ENCODE measurements at places on chromosomes 2 and 18.
A peak's percentile ranks its signal among the peaks of the same experiment; 100 is the strongest.

- no peak for DNase-seq
These were observed 11.2 kb downstream of the DGUOK start for GRCh38 chr2:73937899-73938298.

GRCh38 chr2:191245046-191245868, at the start of gene MYO1B:
Gene MYO1B, plus strand, starts transcription at chr2:191245404. Its CDS starts 31,492 bp downstream, at chr2:191276896.
- peak; percentile 77 for DNase-seq

DNA sequence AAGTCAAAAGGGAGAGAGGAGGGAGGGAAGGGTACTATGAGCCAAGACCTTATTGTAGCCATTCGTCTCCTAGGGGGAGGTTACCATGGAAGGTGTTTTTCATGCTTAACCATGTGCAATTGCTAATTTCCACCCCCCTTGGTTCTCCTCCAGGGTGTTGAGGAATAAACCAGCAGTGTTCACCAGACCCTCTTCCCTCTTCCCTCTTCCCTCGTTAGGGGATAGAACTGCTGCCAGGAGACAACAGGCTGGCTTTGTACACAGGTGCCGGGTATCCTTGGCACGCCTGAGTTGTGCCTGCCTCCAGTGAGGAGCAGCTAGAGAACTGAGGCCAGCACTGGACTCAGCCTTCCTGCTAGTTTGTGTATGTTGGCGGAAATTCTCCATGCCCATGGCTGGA, 41.1 kb upstream of the ARL5A start:
- DNase-seq = no peak

GRCh38 chr2:160253440-160254188, 53.5 kb upstream of the ITGB6 start:
- DNase-seq = no peak

- DNase-seq = no peak
These were observed 36.4 kb upstream of the IL1R1 start for GRCh38 chr2:102106133-102106556.

- DNase-seq = no peak
These were observed 283.4 kb upstream of the FBXO11 start for GRCh38 chr2:48189552-48190228.

DNA sequence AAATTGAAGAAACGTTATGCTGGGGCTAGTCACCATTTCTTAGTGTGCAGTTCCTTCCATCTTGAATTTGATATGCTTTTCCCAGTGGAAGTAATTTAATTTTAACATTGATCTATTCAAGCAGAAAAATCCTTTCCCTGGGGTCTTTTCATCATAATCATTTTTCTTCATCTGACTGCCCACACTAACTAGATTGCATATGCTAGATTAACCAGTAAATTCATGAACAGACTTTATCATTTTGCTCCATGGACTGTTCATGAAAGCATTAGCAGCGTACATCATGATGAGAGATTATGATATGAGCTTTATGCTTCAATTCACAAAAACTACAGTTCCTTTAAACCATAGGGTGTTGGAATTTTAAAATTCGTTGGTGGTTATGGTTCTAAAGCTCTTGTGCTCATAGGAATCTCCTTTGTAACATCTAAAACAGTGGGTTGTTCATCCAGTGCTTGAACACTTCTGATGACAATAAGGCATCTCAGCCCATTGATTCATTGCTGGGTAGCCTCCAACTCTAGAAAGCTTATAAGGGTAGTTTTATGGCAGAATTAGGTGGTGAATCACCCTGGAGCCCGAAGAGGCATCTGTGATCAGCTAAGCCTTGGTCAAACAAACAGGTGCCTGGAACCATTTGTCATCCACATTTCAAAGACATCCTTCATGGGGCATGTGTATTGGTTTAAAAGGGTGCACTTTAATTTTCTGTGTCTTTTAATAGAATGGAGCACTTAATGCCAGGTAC, 77.2 kb upstream of the NDUFV2 start:
- peak; percentile 30 for DNase-seq

GRCh38 chr18:24741965-24742724, 281.7 kb downstream of the HRH4 start:
- no peak for DNase-seq

DNA sequence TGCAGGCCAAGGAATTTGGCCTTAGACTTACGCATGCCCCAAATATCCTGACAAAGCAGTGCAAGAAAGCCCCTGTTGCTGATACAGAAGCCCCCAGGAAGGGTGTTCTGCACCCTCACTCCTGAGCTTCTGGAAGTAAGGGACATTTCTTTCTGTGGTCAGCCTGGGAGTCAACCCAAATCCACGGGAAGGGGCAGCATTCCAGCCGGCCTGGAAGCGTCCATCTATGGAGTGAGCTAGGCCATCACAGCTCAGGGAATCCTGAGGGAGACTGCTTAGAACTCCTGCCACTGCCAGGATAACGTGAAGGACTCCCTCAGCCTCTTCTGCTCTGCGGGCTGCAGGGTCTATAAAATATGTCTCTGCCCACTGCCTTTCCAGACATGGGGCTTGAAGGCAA, 173.9 kb downstream of the ANAPC1 start:
- no peak for DNase-seq

DNA sequence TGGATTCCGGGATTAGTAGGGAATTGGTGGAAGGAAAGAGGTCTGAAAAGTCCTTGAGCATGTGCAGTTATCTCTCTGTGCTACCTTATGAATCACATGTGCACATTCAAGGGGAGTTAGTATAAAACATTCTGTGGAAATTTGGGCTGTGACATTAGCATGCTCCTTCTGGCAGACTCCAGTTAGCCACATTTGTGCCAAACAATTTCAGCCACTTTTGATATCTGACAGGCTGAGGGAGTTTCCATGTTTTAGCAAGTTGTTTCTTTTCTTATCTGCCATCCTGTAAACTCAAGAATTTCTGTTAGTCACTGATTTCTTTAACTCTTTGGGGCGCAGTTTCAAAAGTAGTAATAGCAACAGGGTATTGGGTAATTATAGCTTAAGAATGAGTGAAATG, 28.3 kb upstream of the GYPC start:
- no peak for DNase-seq

DNA sequence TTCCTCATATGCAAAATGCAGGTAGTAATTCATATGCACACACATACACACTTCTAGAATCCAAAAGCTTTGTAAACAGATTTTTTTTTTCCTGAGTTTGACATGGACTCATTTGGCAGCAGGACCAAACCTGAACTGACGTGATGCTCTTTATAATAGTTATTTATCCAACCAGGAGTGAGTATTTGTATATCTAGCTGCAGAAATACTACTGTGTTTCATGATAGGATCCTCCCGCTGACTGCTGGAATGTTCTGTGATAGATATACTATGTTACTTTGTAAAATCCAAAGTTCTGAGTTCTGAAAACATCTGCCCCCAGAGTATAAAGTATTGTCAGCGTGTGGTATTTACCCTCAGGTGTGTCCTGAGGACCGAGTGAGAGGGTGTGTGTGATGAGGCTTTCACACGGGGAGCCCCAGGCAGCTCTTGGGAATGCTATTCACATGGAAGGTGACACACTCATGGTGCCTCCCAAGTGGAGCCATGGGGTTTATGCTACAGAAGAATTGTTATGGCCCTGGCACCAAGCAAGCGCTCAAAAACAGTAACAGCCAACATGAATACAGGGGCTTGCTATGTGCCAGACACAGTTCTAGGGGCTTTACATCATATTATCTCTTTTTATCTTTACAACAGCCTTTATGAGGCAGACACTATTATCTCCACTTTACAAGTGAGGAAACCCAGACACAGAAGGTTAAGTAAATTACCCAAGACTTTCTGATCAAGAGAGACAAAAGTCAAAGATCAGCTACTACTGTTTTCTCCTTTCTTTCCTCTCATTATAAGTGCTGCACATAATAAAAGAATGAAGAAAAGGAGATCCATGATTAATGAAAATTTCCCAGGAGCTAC, 16.7 kb upstream of the TXNDC2 start:
- DNase-seq = no peak

DNA sequence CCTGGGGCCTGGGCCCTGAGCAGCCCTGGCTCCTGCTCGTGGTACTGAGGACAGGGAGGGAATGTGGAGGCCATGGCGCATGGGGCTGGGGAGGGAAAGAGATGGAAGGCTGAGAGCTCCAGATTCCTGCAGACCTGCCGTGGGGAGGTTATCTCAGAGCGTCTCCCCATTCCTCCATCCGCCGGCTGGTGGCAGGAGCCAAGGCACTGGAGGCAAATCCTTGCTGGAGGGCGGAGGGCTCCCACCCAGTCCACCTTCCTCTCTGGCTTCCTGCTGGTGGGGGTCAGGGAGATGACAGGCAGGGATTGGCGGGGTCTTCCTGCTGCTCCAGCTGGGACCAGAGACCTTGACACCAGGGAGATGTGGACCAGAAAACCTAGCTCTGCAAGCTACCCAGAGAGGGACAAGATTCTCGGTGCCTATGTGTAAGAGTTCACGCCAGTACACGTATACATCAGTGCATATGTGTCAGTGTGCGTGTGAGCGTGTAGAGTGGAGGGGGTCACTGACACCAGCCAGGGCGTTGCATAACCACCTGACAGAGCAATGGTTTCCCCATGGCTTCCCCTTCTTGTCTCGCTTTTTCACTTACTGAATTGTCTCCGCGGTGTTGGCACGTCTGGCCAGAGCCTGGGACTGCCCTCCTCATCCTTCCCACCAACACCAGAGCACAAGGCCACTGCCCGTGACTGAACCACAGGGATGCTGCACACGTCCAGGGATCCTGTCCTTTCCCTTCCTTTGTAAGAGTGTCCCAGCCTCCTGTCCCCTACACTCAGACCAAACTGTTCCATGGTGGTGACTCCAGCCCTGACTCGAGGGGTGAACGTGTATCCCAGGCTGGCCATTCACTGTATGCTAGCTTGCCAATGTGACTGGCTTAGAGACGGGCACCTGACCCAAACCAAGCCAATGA, 15.8 kb upstream of the SEMA4C start:
- DNase-seq = no peak

DNA sequence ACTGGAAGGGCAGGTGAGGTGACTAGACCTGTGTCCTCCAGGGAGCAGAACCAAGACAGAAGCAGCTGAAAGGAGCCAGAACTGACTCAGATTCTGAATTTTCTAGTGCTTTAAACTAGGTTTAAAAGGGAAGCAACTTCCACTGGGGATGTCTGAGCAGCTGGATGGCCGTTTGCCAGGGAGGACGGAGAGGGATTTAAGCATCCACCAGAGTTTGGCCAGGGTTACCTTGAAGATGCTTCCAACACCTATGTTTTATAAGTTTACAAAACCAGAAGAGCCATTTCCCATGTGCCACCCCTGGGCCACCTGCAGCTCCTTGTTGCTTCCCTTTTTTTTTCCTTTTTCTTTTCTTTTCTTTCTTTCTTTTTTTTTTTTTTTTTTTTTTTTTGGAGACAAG, 48.6 kb upstream of the RBM44 start:
- DNase-seq = no peak

GRCh38 chr2:129014432-129014831, 695.8 kb upstream of the HS6ST1 start:
- no peak for DNase-seq

DNA sequence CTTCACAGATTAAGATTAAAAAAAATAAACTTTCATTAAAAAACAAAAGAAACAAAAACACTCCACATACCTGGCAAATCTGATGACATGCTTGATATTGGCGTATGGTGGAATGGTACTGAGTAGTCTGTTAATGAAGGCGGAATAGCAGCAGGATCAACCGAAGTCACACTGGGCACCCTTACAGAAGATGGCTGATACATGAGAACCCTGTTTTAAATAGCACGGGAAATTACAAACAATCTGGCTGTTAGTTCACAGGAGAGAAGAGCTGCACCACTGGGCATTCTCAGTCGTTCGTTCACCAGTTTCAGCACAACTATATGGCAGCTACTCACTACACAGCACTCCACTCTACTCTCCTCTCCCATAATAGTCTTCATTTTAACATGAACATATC, 64.0 kb upstream of the ST8SIA5 start:
- DNase-seq = no peak

- DNase-seq = no peak
These were observed 73.6 kb upstream of the TSPYL6 start for GRCh38 chr2:54329482-54330161.

DNA sequence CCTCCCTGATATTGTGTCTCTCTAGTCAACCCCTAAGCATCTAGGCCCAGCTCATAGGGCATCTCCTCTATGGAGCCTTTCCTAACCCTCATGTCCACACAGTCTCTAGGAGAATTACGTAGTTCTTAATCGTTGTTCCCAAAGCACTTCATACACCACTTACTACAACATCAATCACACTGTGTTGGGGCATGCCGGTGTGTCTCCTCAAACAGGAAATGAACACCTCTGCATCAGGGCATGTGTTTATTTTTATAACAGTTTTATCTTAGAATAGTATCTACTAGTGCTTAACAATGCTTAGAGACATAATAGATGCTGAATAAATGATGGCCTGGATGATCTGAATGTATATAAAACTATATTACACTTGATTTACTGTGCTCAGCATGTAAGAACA, 19.7 kb downstream of the CYP1B1 start:
- no peak for DNase-seq

DNA sequence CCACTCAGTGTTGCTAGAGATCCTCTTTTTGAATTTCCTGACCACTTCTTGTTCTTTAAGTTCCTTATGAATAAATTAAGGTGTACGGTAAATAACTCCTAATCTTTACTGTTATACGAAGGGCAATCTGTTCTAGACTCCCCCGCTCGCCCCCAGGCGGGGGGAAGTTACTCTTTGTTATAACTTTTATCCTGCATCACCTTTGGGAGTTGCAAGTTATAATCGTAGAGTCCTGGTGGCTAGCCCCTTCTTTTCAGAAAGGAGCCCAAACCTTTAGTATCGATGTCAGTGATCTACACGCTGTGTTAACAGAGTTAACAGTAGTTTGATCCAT, 652 bp downstream of the GCA start:
- no peak for DNase-seq

DNA sequence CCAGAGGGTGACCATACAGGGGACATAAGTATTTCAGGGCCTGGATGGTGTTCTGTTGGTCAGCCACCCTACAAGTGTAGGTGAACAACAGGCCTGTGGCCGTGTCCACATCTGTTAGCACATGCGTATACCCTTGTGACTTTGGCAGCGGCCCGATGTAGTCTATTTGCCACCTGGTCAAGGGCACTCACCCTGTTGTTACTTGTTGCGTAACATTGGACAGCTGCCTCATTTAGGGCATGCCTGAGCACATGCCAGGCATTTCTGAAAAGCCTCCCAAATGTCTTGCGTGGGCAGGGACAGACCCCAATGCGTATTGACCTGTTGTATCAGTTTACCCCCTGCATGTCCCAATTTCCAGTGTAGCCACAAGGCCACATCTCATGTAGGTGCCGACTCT, 235.0 kb downstream of the MBD5 start:
- DNase-seq = no peak

- DNase-seq = no peak
These were observed 140.8 kb downstream of the TMEFF2 start for GRCh38 chr2:192053921-192054320.

DNA sequence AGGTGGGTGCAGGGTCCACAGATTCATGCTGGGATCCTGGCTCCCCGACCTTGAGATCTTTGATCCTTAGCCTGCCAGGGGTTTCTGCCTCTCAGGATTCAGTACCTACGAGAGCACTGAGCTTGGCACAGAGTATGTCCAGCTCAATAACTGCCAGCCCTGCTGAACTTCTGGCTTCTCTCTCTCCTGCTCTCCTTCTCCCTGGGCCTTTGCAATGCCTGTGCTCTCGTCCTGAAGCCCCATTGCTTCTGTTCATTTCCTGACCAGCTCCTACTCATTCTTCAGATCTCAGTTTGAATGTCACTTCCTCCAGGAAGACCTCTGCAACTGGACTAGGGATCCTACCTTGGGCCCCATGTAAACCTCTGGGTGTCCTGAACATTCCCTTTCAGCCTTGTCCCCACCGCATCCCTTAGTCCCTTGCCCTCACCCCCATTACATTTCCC, 113.8 kb upstream of the HAAO start:
- no peak for DNase-seq
